ENCODE measurements at places on chromosomes 7 and 10.

GRCh38 chr10:125113691-125114371 lies 46.5 kb downstream of the CTBP2 start:
- no peak for DNase-seq
- H3K4me1 ChIP-seq: no peaks in the 10 kb centered on the region
- H3K4me3 ChIP-seq: no peak overlapping the region
- no peaks in the 10 kb centered on the region for H3K36me3 ChIP-seq

DNA sequence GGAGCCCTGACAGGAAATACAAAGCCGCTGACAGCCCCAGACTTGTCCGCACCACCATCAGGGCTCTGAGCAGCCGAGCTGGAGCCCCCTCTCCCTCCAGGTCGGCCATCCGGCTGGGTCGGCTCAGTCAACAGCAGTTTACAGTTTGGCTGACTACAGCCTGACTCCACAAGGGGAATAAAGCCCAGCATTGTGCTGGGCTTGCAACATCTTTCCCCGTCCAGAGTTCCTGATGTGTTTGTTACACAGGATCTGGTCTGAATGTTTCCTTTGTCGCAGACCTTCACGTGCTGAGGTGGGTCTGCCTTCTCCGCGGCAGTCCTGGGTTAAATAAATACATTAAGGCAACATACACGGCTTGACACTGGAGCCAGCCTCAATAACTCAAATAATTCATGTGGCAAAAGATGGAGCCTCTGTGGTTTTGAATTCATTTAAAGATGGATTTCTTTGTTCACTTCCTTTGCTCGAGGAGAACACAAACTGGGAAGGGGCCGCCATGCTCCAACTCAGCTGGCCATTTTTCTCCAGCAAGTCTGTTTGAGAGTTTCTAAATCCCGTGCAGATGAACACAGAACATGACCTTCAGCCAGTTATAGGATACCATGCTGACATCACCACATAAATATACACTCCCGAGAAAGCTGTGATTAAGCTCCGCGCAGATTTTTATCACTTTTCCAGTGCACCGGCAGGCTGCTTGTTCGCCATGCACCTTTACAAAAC lies 192.1 kb downstream of the WDR11 start:
- H3K4me3 ChIP-seq: no peak overlapping the region
- no peaks in the 10 kb centered on the region for H3K36me3 ChIP-seq
- H3K4me1 ChIP-seq: no peaks in the 10 kb centered on the region
- no peaks in the 10 kb centered on the region for H3K27me3 ChIP-seq
- no peak for DNase-seq

- H3K4me1 ChIP-seq: no peaks in the 10 kb centered on the region
- no peak overlapping the region for H3K4me3 ChIP-seq
- H3K27ac ChIP-seq: no peak overlapping the region
- H3K36me3 ChIP-seq: no peaks in the 10 kb centered on the region
- H3K27me3 ChIP-seq: no peaks in the 10 kb centered on the region
These were observed 76.2 kb downstream of the KLF6 start for GRCh38 chr10:3708852-3709251.

GRCh38 chr10:16995867-16996529 lies 133.6 kb downstream of the CUBN start:
- H3K4me3 ChIP-seq: no peak overlapping the region
- no peaks in the 10 kb centered on the region for H3K27me3 ChIP-seq
- no peak for DNase-seq

DNA sequence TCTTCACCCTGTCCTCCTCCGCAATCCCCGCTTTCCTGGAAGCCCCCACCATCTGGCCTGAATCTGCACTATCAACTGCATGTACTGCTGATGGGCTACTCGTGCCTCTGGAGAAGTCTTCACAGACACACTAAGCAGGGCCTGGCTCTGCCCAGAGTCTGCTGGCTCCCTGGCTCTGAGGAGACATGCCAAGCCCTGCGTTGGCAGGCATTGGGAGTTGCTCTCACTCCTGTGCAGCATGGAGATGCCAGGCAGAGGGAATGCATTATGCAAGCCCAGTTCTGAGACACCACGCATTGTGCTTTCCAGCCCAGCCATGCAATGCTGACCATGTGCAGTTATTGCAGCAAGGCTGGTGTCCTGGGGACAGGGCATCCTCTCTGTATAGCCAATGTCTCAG lies 314.6 kb downstream of the CXCL12 start:
- H3K36me3 ChIP-seq: no peaks in the 10 kb centered on the region
- H3K4me3 ChIP-seq: no peak overlapping the region
- H3K27me3 ChIP-seq: no peaks in the 10 kb centered on the region
- no peaks in the 10 kb centered on the region for H3K4me1 ChIP-seq

DNA sequence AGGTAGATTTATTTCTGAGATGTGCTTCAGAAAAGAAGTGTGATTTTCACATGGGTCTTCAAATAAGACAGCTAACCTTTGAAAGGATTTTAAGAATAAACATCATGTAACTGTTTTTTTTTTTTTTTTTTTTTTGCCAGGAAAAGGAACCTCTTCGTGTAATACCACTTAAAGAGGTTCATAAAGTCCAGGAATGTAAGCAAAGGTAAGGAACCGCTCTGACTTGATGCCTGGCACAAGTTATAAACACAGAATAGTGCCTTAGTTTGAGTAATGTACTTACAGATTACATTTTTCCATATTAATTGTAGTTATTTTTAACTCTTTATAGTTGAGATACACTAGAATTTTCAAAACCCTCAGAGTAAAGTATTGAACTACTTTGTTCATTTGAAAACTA lies 30.4 kb upstream of the ARMS2 start:
- no peaks in the 10 kb centered on the region for H3K4me1 ChIP-seq
- DNase-seq: no peak
- no peaks in the 10 kb centered on the region for H3K27me3 ChIP-seq
- H3K36me3 ChIP-seq: peaks cover 9% of the 10 kb centered on the region

DNA sequence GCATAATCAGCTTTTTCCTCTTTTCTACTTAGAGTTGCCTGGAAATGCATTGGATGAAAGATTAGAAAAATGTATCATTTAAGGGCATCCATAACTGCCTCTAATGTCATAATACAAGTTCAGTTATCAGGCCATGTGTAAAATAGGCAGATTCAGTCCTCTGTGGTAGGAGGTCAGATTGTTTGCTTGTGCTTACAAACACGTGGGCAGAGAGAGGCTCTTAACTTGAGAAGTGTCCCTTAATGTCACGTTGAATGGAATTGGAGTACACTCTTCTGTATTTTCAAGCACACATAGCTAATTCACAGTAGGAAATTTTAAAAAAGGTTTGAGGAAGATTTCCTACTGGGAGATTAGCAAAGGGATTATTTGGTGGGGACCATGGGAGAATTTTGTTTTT lies 359.8 kb upstream of the MTPN start:
- no peak overlapping the region for H3K27ac ChIP-seq
- H3K4me1 ChIP-seq: no peaks in the 10 kb centered on the region
- H3K4me3 ChIP-seq: no peak overlapping the region
- DNase-seq: no peak
- no peaks in the 10 kb centered on the region for H3K27me3 ChIP-seq
- H3K36me3 ChIP-seq: no peaks in the 10 kb centered on the region

- no peaks in the 10 kb centered on the region for H3K27me3 ChIP-seq
- DNase-seq: no peak
- H3K36me3 ChIP-seq: no peaks in the 10 kb centered on the region
- no peaks in the 10 kb centered on the region for H3K4me1 ChIP-seq
- H3K4me3 ChIP-seq: no peak overlapping the region
These were observed 288.3 kb upstream of the MKI67 start for GRCh38 chr10:128414568-128414967.

GRCh38 chr10:17085011-17085725 lies 44.4 kb downstream of the CUBN start:
- H3K27me3 ChIP-seq: no peaks in the 10 kb centered on the region
- peak overlapping the region; percentile 7 for H3K27ac ChIP-seq
- no peaks in the 10 kb centered on the region for H3K36me3 ChIP-seq
- H3K4me1 ChIP-seq: no peaks in the 10 kb centered on the region

DNA sequence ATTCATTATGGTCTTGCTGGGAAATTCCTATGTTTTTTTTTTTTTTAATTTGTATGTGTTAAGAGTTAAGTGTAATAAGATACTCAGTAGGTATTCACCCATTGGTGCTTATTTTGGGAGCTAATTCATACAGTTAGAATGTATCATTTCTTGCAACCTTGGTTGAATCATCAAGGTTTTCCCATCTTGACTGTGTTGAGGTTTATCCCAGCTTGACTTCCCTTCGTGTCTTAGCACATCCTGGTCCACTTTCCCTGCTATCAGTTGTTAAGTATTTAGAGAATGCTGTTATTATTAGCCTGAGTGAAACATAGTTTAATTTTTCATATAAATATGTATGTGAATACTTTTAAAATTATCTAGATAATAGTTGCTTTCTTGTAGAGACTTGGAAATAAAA lies 20.8 kb downstream of the RALA start:
- H3K36me3 ChIP-seq: no peaks in the 10 kb centered on the region
- DNase-seq: no peak
- H3K27ac ChIP-seq: no peak overlapping the region
- H3K27me3 ChIP-seq: no peaks in the 10 kb centered on the region
- H3K4me1 ChIP-seq: no peaks in the 10 kb centered on the region

All from breast epithelium (tissue), 4 donors.